ENCODE measurements at places on chromosomes 3 and 15.
A peak's percentile ranks its signal among the peaks of the same experiment; 100 is the strongest.

- DNase-seq: no peak
Observed at GRCh38 chr15:101496198-101496986, 6.9 kb upstream of the PCSK6 start.

DNA sequence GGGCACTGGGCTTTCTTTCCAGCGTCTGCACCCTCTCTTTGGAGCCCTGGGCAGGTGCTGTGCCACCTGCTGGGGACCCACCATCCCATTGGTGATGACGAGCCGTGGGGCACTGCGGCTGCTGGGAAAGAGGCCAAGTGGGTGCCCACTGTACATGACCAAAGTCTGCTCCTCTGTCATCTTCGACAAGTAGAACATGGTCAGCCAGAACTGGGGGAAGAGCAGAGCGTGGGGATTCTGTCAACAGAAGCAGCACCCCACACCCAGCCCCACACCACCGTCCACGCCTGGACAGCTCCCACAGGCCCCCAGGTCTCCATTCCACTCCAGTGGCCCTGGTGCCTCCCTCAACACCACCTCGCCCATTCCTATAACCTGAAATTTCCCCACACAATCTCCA is 9.7 kb downstream of the UROC1 start:
- DNase-seq: no peak

DNA sequence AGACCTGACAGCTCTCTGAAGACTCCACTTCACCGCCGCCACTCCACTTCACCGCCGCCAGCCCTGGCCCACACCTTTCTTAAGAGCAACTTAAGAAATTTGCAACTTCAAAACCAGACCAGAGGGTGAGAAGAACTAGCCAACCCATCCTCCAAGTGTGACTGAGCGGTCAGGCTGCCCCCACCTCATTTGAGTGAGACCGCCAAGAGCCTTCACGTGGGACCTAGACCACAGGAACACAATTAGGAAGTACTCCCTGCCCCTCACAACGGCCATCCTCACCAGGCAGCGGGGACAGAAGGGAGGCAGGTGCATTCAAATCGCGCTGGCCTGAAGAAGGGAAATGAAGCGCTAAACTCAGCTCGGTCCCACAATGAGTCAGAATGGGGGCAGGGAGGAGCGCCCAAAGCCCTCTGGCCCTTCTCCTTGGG is 156.8 kb upstream of the BCL6 start:
- no peak for DNase-seq

DNA sequence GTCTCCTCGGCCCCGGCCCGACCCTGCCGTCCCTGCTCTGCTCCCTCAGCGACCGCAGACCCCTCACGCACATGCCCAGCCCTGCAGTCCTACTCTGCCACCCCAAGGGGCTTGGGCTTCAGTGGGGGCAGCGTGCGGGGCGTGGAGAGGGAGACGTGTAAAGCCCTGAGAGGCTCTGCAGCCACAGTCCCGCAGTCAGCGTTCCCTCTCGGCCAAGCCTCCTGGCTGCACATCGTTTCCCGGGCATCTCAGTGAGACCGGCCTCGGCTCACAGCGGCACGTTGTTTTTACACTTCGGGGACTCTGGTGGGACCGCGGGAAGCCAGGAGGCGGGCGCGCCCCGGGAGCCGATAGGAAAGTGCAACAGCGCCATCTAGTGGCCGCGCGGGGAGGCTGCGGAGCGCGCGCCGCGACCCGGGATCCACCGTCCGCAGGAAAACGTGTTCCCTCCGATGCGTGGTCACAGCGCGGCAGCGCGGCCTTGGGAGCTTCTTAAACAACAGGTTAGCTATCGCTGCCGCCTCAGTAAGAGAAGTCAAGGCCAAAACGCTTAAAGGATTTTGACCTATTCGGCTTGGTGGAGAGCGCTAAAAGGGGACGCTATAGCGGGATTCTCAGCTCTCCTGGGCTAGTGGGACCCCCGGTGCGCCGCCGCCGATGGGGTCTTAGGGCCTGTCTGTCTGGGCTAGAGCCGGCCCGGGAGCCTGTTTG is 226.8 kb upstream of the IGF1R start:
- peak; percentile 80 for DNase-seq

- DNase-seq: no peak
Observed at GRCh38 chr15:25763954-25764353, 99.2 kb downstream of the ATP10A start.

GRCh38 chr15:85312486-85312885 is 67.9 kb upstream of the AKAP13 start:
- no peak for DNase-seq

GRCh38 chr3:170256597-170256996 is 34.4 kb downstream of the PRKCI start:
- no peak for DNase-seq

DNA sequence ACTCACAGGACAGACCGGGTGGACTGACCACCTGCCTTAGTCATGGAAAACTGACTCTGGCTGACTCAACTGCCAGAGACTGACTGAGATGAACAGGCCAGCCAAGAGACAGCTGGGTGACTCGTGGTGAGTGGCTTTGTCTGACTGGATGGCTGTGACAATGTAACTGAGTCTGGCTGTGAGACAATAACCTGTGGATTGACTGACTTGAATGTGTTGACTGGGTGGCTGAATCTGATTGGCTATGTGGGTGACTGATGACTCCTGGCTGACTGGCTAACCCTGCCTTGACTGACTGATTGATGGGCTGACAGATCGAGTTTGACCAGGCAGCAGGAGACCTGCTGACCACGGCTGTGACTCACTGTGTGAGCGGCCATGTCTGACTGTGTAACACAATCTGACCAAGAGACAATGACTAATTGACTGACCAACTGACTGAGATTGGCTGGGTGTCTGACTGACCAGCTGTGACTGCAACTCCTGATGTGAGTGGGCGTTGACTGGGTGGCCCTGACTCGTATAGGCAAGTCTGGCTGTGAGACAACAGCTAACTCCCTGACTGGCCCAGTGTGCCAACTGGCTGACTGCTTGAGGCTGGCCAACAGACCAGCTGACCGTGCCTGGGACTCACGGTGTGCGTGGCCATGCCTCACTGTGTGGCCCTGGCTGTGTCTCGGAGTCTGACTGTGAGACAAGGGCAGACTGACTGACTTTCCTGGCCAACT is 509.1 kb downstream of the SHQ1 start:
- DNase-seq: peak; percentile 79

DNA sequence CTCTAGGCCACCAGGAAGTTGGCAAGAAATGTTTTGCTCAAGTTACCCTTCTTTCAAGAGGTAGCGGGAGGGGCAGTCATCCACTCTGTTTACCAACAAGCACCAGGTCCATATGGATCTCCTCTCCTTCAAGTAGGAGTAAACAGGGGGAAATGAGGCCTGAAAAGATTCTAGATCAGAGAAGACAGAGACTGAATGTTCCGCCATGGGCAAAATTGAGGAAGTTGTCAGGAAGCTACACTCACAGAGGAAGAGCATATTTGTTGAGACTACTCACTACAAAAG is 81.6 kb downstream of the KLF15 start:
- DNase-seq: no peak

DNA sequence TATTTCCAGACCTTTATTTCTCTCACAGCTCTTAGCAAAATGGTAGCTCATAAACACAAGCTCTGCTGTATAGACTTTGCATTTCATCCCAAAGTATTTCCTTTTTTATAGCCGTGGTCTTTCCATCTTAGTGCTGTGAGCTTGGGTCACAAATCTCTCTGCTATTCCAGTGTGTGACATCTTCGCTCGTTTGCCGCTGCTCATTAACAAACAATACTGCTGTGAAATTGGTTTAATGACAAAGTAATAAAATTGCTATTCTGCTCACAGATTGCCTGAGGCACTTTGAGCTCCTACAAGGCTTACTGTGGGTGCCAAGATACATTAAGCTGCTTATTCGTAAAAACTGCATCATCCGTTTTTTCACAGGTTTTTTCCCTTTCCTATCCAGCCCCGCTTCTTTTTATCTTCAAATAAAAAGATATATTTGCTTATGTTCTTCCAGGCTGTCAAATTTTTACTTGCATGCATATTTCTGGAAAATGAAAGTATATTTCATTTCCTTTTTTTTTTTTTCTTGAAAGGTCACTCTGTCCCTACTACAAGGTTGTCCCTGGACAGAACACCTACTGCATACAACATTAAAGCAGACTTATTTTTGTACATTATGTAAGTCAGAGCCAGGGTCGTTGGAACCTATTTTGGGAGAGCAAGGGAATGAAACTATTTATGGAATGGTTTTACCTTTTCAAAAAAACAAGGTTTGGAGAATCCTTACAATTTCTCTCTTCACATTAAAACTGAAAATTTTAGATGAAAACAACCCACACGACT is 174.5 kb downstream of the MEIS2 start:
- no peak for DNase-seq

- peak; percentile 5 for DNase-seq
Observed at GRCh38 chr15:98547741-98548138, 100.6 kb upstream of the IGF1R start.

DNA sequence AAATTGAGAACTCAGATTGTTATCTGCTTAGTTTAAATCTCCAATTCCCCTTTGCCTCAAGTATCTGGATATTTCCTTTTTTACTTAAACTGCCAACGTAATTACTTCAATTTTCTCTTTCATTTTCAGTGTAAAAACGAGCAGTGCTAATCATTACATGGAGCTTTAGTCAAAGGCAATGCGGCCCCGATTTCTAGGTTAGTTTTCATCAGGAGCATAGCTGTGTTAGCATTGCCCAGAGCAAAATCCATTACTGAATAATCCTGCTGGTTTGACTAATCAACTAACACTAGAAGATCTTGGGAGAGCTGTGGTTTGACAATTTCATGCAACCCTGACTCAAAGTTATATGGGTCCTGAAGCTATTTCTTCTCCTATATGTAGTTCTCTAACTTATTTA is 46.2 kb downstream of the ZPLD1 start:
- DNase-seq: no peak

DNA sequence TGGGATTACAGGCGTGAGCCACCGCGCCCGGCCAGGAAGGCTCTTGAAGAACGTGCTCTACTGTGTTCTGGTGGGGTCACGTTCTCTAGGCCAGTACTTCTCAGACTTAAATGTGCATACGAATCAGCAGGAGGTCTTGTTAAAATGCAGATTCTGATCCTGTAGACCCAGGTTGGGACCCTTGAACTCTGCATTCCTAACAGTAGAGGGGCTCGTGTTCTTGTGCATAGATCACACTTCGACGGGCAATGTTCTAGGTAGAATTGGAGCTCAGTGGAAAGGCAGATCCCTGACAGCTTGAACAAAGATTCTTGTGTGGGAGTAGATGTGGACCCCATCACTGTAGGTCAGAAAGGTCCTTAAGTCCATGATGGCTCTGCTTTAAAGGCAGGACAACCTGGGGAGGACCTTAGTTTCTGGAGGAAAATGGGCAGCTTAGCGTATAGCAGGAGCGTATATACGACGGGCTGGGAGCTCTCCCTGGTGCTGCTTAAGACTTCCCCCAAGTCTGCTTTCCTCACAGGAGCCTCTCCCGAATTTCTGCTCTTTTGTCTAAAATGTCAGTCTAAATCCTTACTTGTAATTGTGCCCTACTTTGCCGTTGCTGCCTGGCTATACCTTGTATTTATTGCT is 16.9 kb upstream of the FAM81A start:
- DNase-seq: no peak

DNA sequence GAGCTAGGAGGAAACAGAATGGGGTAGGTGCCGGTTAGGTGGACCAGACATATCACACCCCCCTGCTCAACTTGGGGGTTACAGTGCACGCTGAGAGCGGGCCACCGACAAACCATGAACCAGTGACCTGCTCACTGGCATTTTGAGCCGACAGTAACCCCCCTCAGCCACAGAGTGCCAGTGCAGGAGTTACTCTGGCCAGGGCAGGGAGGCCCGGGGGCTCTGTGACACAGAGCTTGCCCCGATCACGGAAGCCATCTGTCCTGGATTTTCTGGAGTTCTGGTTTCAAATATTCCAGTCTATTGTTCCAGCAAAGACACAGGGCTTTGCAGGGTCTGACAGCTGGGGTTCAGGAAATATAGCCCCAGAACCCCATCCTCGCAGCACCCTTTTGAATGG is 225.2 kb downstream of the VPS13C start:
- DNase-seq: no peak

GRCh38 chr3:23046536-23046935 is 156.6 kb upstream of the UBE2E2 start:
- no peak for DNase-seq

DNA sequence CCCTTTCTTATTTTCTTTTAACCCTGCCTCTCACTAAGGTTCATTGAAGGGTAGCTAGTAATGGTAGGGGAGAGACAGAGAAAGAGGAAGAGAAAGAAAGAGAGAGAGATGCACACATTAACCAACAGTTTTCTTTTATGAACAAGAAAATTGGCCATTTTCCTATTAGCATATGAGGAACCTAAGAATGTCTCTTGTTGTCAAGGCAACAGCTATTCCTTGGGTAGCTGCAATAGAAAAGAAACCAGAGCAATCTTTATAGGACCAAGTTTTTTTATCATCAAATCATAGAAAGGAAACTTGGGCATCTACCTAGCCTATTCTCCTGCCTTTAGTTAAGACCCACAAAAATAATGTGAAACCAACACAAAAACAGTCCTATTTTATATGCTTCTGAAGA is 15.0 kb upstream of the CCDC39 start:
- no peak for DNase-seq

GRCh38 chr3:10964537-10965167 is 27.9 kb upstream of the SLC6A1 start:
- no peak for DNase-seq

DNA sequence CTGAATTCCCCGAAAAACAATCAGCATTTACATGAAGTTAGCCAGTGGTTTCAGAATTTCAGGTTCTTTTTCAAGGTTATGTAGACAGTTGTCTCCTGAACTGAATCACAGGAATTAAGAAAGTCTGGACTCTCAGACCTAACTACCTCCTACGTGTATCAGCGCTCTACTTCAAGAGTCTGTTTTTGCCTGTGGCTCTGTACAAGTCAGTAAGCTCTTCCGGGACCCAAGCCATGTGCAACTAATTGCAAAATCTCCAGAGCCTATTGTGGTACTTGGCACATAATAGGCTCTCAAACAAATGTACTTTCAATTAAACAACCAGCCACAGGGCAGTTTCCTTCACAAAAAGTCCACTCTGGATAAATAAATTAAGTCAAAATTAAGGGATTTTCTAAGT is 414.2 kb downstream of the PDCD6IP start:
- no peak for DNase-seq

GRCh38 chr15:78840661-78841375 is 29.6 kb upstream of the ADAMTS7 start:
- DNase-seq: no peak

GRCh38 chr3:168714609-168715240 is 619.0 kb upstream of the GOLIM4 start:
- DNase-seq: no peak

DNA sequence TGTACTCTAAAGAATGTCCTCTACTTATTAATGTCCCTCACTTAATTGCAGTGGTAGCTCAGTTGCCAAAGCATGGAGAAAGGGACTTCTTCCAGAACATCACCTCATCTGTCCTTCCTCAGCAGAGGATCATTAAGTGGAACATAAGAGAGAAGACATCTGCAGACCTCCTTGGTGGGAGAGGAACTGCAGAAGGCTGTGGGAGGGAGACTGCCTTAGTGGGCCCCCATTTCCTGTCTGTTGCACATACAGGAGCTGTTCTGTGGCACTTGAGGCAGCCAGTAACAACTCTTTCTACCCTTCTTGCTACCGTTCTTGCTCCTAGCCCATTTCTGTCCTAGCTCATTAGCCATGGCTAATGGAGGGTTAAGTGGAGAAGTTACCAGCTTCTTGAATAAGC is 33.6 kb downstream of the HPS3 start:
- no peak for DNase-seq

GRCh38 chr3:145900056-145900829 is 260.7 kb downstream of the PLOD2 start:
- no peak for DNase-seq

GRCh38 chr3:160163229-160163878 is 61.9 kb upstream of the C3orf80 start:
- DNase-seq: peak; percentile 27

Measured in Calu3 (cell line).